ENCODE measurements at places on chromosomes 4 and X.
A peak's percentile ranks its signal among the peaks of the same experiment; 100 is the strongest.

GRCh38 chr4:158860856-158861255, 92.0 kb downstream of the FNIP2 start:
- no peak for DNase-seq

- DNase-seq, result no peak
Observed at GRCh38 chr4:182190306-182190705, 52.9 kb upstream of the TENM3 start.

DNA sequence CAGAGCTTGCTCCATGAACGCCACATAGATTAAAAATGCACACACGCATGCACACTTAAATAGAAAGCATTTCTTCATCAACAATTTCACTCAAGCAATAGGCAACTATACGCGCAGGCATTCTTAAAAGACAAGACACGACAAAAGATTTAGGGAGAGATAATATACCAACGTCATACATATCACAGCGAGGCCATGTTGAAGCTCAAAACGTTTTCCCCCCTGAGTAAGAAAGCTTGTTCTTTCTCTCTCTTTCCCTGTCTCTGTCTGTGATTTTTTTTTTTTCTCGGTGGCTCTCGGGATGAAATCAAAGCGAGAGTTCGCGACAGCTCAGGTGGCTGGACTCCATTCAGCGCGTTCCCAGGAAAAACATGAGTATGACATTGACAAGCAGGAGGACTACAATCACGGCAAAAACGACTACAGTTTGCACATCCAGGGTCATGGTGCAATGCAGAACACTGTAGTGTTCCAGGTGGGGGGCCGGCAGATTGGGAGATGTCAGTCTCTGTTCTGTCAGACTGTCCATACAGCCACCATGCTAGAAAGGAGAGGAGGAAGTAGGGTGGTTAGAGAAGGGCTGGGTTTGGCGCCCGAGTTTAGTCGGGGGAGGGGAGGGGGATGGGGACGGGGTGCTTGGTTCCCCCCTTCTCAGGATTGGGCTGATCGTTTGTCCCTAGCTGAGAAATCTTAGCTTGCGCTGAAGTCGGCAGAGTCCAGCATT, 30.7 kb downstream of the ARHGEF9 start:
- peak; percentile 8 for DNase-seq

GRCh38 chr4:153765894-153766293, 6.1 kb upstream of the RNF175 start:
- DNase-seq, result no peak
